ENCODE measurements at places on chromosomes 4 and X. TPM values are rescaled to one million over a fixed set of nuclear protein-coding genes. Genes with fewer than 3 reads are reported as not detected.

TBX22 gene
- not detected for total RNA-seq

GLUD2 gene
- 0.90 TPM for total RNA-seq

PRDM8 gene
- 3.1 TPM for total RNA-seq

GAGE1 gene
- total RNA-seq: not detected

BEX2 gene
- total RNA-seq: not detected

FGFBP2 gene
- total RNA-seq: not detected

ZFP42 gene
- total RNA-seq: not detected

Measured in cardiac atrium fibroblast (primary cell).